Immature natural killer cell (primary cell): ENCODE measurements at places on chromosomes 11 and 22. TPM values are rescaled to one million over a fixed set of nuclear protein-coding genes. Genes with fewer than 3 reads are reported as not detected.

Gene KCNQ1OT1
- polyA plus RNA-seq, result not detected

Gene MISFA
- polyA plus RNA-seq, result 0.24 TPM

DNA sequence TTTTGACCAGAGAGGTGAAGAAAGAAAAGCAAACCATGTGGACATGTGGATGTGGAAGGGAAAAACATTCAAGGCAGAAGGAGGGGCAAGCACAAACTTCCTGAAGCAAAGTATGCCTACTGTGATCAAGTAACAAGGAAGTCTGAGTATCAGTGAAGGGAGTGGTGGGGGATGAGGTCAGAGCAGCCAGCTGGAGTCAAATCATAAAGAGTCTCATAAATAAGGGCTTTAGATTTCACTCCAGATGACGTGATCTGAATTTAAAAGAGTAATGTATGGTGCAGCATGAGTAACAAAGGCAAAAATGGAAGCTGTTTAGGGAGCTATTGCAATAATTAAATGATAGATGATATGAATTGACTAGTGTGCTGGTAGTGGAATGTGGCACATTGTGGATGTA, 665.4 kb upstream of the CCDC90B start:
- no peak overlapping the region for H3K4me3 ChIP-seq
- no peaks in the 10 kb centered on the region for H3K4me1 ChIP-seq
- DNase-seq, result no peak
- no peak overlapping the region for H3K27ac ChIP-seq
- no peaks in the 10 kb centered on the region for H3K27me3 ChIP-seq

- DNase-seq, result no peak
- H3K27me3 ChIP-seq, result no peaks in the 10 kb centered on the region
- no peaks in the 10 kb centered on the region for H3K4me1 ChIP-seq
- no peak overlapping the region for H3K27ac ChIP-seq
Measured at GRCh38 chr11:104573441-104573990, 324.7 kb downstream of the CASP12 start.

GRCh38 chr11:126791991-126792390, 208.6 kb downstream of the KIRREL3 start:
- no peak for DNase-seq
- no peaks in the 10 kb centered on the region for H3K27me3 ChIP-seq
- H3K27ac ChIP-seq, result no peak overlapping the region
- H3K36me3 ChIP-seq, result no peaks in the 10 kb centered on the region
- H3K4me1 ChIP-seq, result no peaks in the 10 kb centered on the region

- H3K36me3 ChIP-seq, result peaks cover 59% of the 10 kb centered on the region
- H3K4me1 ChIP-seq, result no peaks in the 10 kb centered on the region
- H3K27me3 ChIP-seq, result peaks cover 4% of the 10 kb centered on the region
- DNase-seq, result no peak
- no peak overlapping the region for H3K27ac ChIP-seq
- no peak overlapping the region for H3K4me3 ChIP-seq
Measured at GRCh38 chr22:30930228-30930627, 38.3 kb downstream of the MORC2 start.

GRCh38 chr11:33691066-33691864, 9.4 kb downstream of the C11orf91 start:
- H3K27me3 ChIP-seq, result peaks cover 7% of the 10 kb centered on the region
- H3K36me3 ChIP-seq, result no peaks in the 10 kb centered on the region
- H3K4me3 ChIP-seq, result no peak overlapping the region
- no peak overlapping the region for H3K27ac ChIP-seq

DNA sequence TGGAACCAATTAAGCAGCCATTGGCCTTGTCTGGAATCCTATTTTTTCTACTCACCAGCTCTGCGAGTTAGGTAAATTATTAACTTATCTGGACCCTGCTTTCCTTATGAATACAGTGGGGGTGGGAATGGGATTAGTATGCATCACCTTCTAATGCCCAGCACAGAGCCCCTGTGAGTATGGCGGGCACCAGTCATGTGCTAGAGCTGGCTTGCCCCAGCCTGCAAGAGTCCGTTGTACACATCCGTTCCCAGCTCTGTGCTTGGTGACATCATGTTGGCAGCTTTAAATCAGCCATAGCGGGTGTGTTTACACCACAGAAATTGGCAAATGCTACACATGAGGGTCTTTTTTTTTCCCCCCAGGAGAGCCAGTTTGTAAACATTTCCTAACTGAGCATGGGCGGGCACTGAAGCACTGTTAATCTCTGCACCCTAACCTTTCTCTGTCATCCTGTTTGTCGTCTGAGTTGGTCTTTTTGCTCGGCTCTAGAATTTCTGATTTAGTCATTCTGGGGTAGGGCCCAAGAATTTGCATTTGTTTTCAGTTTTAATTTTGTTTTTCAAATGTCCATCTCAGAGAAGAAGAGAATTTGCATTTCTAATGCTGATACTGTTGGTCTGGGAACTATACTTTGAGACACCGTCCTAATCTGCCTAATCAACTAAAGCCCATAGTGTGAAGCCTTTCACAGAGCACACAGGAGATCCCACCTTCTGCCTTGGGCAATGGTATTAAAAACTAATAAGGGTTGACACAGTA, 130.3 kb upstream of the TBCEL start:
- H3K4me1 ChIP-seq, result peaks cover 35% of the 10 kb centered on the region
- no peaks in the 10 kb centered on the region for H3K36me3 ChIP-seq
- H3K27ac ChIP-seq, result no peak overlapping the region
- no peak for DNase-seq
- H3K4me3 ChIP-seq, result no peak overlapping the region

GRCh38 chr22:36753120-36753802, 22.7 kb downstream of the IFT27 start:
- H3K4me3 ChIP-seq, result no peak overlapping the region
- no peaks in the 10 kb centered on the region for H3K27me3 ChIP-seq
- no peak for DNase-seq
- H3K27ac ChIP-seq, result no peak overlapping the region
- H3K4me1 ChIP-seq, result peaks cover 4% of the 10 kb centered on the region
